Amniotic stem cell (primary cell): ENCODE measurements at places on chromosomes 4 and X.

DNA sequence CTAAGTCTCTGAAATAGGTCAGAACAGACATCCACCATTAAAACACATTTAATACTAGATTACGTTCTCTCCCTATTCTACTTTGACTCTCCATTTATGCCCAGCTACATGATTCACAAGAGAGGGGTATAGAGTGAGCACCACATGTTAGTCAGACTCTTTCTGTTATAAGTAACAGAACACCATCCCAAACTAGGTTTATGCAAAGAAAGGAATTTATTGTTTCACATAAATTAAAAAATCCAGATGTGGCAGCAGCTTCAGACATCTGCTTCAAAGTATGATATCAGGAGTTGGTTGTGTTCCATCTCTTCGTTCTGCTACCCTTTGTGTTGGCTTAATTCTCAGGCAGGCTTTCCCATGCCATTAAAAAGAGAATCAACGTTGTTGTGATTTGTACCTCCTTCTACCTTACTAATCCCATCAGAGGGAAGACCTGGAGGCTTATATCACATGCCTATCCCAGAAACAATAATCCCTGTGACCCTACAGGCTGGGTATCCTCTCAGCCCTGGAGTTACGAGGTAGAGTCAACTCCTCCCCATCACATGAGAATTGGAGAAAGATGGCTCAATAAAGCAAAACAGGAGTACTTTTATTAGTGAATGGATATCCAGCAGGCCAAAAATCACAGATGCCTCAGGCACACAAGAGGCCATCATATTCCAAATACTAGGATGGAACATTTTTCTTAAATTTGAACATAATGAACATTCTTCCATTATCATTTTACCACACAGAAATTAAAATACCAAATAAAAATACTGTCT, 163.2 kb downstream of the SLC7A11 start:
- DNase-seq: no peak

DNA sequence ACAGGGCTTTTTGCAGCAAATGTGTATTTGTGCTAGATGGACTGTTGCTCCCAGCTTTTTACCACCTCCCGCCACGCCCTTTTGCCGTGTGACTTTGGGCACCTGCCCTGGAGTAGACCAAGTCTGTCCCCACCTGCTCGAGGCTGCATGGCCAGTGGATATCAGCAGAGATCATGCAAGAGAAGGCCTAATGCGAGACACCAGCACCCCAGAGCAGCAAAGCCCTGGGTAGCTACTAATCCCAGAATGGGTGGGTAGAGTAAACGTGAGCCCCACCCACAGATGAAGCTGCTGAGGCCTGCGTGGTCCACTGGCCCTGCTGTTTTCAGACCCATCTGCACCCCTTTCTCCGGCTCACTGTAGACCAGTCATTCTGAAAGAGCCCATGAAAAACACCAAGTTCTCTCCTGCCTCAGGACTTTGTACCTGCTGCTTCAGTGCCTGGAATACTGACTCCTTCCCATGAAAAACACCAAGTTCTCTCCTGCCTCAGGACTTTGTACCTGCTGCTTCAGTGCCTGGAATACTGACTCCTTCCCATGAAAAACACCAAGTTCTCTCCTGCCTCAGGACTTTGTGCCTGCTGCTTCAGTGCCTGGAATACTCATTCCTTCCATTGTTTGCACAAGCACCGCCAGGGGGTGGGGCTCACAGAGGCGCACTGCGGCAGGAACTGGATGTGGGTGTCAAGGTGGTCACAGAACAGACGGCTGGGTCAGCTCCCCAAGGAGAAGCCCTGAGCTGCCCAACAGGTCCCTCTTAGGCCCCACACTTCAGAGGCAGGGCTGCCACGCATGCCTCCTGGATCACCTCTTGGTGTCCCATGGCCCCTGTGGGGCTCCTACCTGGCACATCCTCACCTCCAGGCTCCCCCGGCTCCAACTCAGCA, 5.1 kb upstream of the TNIP2 start:
- no peak for DNase-seq

GRCh38 chr4:153447175-153447905, 18.8 kb upstream of the TMEM131L start:
- no peak for DNase-seq

DNA sequence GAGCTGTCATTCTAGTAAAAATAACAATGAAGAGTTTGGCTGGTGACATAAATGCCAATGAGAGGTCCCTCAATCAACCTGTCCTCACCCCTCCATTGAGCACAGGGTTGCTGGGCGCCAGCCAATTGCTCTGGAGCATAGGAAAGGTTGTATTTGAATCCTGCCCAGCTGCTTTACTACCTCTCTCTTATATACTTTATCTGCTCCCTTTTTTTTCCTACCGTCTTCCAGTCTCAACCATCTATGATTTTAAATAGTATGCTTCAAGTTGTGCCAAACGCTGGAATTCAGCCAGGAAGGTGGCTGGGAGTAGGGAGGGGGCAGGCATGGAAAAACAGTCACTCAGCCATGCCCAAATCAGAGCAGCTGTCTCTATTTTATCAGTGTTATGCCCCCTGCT, 153.8 kb downstream of the NR3C2 start:
- DNase-seq: no peak

- no peak for DNase-seq
These were observed 157.1 kb downstream of the SCFD2 start for GRCh38 chr4:53208753-53209152.
